Stimulated activated CD4-positive, alpha-beta T cell treated with anti-CD3 and anti-CD28 coated beads, TNF-alpha, amount 100 ng/mL, for 48 hours (primary cell): ENCODE measurements at places on chromosomes 2 and 18.

GRCh38 chr2:24022975-24023575, 13.2 kb downstream of the MFSD2B start:
- no peak for DNase-seq

DNA sequence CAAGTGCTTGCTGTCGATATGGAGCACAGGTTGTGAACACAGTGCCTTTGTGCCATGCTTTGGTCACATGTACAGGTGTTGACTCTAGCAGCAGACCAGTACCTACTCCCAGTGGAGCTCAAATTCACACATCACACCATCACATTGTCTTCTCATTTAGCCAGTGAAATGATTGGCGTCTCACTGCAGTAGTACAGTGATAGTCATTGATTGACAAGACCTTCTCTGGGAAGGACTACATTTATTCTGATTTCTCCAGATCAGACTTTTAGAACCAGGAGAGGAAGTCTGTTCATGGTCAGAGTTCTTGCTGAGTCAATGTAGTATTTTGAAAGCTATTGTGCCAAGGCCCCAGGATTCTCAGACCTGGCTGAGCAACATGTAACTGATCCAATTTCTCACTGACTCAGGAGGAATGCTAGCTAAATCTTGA, 75.2 kb downstream of the FMNL2 start:
- DNase-seq = no peak

- DNase-seq = no peak
These were observed 30.4 kb downstream of the ODC1 start for GRCh38 chr2:10417551-10418335.

- no peak for DNase-seq
These were observed 57.8 kb upstream of the CCDC141 start for GRCh38 chr2:179107737-179108136.

DNA sequence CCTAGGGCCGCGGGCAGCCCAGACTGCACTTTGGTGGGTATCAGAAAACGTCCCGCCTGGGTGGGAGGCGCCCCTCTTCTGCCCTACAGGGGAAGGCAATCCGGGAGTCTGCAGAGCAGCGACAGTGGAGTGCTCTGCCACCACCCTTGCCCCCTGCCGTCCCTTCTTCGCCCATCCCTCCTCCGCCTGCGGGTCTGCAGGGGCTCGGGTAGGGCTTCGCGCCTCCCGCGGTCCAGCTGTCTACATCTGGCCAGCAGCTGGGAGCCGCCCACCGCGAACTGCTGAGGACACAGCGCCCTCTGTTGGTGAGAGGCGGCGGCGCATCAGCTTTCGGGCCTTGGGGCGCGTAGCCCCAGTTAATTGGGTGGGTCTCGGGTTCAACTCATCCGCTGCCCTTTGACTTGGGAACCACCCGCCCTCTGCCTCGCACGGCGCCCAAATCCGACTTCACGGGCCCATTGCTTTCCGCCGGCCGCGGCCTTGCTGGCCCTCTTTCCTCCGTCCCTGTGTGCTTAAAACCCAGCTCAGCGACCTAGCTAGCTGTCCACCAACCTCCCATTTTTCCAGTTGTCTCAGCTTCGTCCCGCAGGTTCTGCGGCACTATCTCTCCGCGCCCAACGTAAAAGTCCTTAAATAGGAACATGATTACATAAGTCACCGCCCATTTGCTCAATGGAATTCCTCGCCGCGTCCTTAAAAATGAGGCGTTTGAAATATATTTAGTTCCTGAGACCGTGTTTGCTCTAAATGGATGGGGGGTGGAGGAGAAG, 17.6 kb downstream of the WNT10A start:
- peak; percentile 68 for DNase-seq

DNA sequence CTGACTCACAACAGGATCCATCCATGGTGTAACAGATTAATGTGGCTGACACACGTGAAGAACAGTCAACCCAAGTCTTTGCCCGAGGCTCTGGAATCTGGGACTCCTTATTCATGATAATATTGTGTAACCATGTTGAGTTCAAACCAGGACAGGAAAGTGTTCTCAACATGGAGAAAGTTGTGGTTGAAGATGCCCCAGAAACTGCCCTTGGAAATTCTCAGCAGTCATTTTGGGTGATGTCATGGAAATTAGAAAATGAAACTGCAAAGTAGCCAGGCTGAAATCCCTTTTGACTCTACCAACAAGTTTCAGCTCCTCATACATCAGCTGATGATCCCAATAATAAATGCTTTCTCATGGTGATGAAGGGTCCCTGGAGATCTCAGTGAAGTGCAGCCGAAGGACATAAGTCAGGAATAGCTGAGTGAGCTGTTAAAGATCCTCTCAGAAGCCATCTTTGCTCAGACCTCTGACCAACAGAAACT, 307.7 kb downstream of the TNS1 start:
- no peak for DNase-seq

DNA sequence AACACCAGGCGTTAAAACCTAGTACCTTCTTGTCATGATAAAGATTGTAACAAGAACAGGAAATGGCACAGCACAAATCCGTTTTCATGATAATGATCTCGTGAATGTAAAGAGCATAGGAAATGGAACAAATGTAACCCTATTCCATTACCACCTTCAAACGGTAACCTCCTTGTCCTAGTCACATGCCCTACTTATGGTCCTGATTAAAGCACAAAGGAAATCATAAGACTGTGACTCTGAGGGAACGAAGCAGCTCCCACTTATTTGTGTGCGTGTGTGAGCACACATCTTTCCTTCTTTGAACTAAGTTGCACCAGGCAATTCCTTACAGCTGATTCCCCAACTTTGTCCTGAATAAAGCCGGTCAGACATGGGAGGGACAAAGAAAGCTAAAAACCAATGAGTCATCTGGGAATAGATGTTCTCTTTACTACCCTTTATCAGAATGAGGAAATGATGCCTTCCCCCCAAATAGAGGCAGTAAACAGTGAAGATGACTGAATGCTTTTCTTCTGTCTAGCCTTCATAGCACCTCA, 192.6 kb downstream of the IKZF2 start:
- DNase-seq = no peak

GRCh38 chr2:232325324-232326273, 53.0 kb upstream of the ALPP start:
- DNase-seq = no peak

DNA sequence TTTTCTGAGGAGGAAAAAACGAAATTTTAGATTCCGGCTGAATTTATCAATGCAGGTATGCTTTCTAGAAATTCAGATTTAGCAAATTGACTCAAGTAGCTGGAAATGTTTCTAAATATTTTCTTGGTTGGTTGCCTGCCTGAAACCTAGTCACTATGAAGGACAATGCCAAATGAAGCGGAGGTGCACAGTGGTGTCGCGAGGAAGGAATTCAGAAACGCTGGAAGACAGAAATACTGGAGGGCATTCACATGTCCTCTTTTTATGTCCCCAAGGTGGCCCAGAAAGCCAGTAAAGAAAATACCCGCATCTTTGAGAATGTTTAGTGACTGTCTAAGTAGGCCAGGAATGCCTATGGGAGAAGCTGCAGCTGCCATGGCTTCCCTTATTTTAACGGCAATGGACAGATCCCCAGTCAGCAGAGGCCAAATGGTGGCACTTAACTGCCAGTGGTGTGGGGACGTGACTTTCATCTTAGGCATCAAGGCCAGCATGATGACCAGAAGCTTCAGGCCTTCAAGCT, 15.8 kb upstream of the EFR3B start:
- DNase-seq = no peak

GRCh38 chr18:79413426-79413825, 17.7 kb downstream of the NFATC1 start:
- DNase-seq = no peak

DNA sequence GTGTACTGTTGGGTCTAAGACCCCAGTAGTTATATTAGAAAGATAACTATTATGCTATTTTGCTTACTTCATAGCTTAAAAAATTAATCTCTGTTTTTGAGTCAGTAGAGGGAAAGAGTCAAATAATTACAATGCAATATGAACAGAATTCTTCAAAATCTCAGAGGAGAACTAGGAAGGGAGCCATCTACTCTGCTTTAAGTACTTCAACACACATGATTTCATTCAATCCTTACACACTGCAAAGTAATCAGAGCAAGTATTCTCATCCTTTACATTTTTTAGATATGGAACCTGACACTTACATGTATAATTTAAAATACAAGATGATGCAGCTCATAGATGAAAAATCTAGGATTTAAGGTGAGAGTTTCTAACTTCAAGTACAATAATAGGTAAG, 27.7 kb downstream of the COL5A2 start:
- DNase-seq = no peak

DNA sequence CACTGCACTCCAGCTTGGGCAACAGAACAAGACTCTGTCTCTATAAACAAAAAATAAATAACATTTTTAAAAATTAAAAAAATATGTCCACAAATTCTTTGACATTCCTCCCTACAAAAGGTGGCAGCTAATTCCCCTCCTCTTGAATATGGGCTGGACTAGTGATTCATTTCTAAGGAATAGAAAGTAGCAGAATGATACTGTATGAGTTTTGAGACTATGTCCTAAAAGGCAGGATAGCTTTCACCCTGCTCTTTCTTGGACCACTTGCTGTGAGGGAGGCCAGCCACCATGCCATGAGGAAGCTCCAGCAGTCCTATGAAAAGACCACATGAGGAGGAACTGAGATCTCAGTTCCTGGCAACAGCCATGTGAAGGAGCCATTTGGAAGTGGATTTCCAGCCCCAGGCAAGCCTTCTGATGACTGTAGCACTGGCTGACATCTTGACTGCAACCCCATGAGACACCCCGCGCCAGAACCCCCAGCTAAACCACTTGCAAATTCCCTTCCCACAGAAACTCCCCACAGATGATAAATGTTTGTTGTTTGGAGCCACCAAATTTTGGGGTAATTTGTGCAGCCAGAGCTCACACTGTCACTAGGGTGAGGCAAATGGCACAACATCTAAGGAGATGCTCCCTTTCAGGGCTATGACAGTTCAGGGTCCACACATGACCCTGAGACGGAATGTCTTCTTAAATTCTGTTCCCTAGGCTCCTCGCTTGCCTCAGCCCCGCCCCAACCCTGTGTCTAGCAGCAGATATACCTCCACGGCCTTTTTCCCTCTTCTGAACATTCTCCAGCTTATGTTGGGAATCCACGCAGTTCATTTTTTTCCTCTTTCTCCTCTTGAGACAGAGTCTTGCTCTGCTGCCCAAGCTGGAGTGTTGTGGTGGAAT, 17.1 kb upstream of the ATOH8 start:
- DNase-seq = no peak

- DNase-seq = no peak
These were observed 52.7 kb upstream of the EML4 start for GRCh38 chr2:42116195-42117181.

DNA sequence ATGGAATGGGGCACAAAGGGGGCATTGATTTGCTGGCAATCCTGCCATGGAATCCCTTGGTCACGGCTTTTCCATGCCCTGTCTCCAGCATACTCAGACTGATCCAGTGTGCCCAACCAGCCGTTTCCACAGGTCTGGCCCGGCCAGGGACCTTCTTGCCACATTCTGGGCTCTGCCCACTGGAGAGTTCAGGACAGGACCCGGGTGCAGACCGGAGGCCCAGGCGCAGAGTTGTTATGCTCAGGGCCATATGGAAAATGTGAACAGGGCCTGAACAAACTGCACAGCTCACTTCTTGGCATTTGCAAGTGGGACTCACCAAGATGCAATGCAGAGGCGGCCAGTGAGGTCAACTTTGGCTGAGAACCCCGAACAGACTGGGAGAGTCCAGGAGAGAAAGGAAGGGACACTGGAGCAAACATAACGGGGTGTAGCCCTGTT, 15.6 kb upstream of the ASAP2 start:
- DNase-seq = no peak

GRCh38 chr2:237421542-237422116, 7.7 kb upstream of the COL6A3 start:
- DNase-seq = peak; percentile 79

GRCh38 chr2:21486445-21486844, 362.7 kb downstream of the TDRD15 start:
- no peak for DNase-seq

GRCh38 chr2:60223859-60224258, 329.6 kb downstream of the BCL11A start:
- DNase-seq = no peak

- no peak for DNase-seq
These were observed 39.3 kb downstream of the THOC1 start for GRCh38 chr18:228586-228985.

GRCh38 chr2:157415591-157416101, 28.2 kb downstream of the CYTIP start:
- DNase-seq = no peak

DNA sequence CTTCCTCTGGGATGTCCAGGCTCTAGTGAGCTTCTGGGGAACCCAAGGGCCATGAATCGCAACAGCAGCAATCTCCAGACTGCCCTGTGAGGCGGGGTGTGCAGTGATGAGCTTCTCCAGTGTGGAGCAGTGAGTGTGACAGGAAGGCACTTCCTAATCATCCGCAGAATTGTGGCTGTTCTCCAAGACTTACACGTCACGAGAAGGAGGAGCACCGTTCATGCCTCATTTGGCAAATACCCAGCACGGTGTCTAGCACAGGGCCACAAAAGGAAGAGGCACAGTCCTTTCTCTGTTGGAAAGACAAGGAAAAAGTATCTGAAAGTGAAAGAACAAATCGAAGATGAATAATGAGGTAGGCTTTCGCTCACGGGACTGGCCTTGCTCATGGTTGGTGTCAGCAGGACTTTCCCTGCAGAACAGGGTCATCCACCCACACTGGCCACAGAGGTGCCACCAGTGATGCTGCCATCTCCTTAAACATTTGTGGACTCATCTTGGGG, 125.1 kb upstream of the HAAO start:
- no peak for DNase-seq

- DNase-seq = no peak
These were observed 28.2 kb downstream of the DTNA start for GRCh38 chr18:34738175-34738894.

GRCh38 chr2:62743506-62743905, 38.0 kb downstream of the EHBP1 start:
- no peak for DNase-seq

DNA sequence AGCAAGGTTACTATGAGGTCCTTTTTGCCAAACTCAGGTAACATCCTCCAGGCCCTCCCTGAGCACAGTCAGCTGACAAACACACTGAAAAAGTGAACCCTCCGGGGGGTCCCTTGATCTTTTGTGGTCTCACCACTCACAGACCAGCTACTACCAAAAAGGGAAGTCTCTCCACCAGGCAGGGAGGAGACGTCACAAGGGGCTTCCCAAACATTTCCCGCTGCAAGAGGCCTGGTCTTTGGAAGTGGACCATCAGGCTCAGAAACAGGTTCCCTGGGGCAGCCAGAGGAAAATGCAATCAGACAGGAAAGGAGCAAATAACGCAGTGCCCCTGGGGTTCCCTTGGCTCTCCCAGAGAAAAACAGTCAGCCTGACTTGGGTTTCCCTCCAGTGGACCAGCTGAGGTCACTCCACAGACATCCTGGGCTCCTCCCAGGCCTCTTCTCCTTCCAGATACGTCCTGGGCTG, 38.7 kb upstream of the POMC start:
- DNase-seq = no peak

- no peak for DNase-seq
These were observed 18.8 kb downstream of the TGOLN2 start for GRCh38 chr2:85308896-85309555.

GRCh38 chr18:62693659-62694058, 21.7 kb upstream of the PHLPP1 start:
- no peak for DNase-seq

- no peak for DNase-seq
These were observed 153.4 kb downstream of the MBP start for GRCh38 chr18:76979111-76979751.
